Immature natural killer cell (primary cell): ENCODE measurements at places on chromosomes 11 and 22. TPM values are rescaled to one million over a fixed set of nuclear protein-coding genes. Genes with fewer than 3 reads are reported as not detected.

GRCh38 chr11:106304274-106304673, 226.8 kb downstream of the AASDHPPT start:
- H3K27me3 ChIP-seq, result no peaks in the 10 kb centered on the region
- peaks cover 3% of the 10 kb centered on the region for H3K36me3 ChIP-seq
- H3K4me1 ChIP-seq, result no peaks in the 10 kb centered on the region
- no peak overlapping the region for H3K4me3 ChIP-seq
- DNase-seq, result no peak
- H3K27ac ChIP-seq, result no peak overlapping the region

Gene CTNND1
- 1.1 TPM for polyA plus RNA-seq

DNA sequence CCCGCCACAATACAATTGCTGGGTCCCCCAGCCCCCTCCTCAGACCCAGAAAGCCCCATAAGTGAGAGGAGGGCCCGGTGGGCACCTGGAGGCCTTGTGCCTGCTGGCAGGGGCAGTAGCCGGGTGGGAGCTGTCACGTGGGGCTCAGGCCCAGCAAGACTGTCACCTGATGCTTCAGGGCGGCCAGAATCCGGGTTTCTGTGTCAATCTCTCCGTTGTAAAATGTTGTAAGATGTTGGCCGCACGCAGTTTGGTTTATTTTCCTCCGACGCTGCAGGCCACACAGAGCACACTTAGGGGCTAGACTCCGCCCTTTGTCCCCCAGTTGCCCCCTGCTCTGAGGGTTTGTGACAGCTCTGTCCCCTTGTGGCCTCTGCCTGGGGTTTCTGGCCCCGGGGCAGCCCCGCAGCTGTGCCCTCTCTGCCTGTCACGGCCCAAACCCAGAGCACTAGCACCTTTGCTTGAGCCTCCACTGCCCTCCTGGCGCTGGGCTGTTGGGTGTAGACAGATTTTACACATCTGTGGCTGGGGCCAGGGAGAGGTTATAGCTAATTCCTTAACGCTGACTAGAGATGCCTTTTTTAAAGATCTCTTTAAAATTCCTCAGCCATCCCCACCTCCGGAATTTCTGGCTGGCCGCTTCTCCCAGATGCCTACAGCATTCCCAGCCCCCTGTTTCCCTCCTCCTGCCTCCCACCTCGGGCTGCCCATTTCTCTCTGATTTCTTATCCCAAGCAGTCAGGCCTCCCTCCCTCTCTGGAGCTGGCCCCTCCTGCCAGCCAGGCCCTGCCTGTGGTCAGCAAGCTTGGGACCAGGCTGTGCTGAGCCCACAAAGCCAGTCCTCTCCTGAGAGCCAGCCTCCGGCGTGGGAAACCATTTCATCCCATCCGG, 3.2 kb upstream of the PRR5 start:
- peak overlapping the region; percentile 83 for H3K27ac ChIP-seq
- H3K4me1 ChIP-seq, result peaks cover 47% of the 10 kb centered on the region
- H3K36me3 ChIP-seq, result no peaks in the 10 kb centered on the region
- peaks cover 7% of the 10 kb centered on the region for H3K27me3 ChIP-seq
- H3K4me3 ChIP-seq, result peak overlapping the region; percentile 6
- DNase-seq, result peak; percentile 54

DNA sequence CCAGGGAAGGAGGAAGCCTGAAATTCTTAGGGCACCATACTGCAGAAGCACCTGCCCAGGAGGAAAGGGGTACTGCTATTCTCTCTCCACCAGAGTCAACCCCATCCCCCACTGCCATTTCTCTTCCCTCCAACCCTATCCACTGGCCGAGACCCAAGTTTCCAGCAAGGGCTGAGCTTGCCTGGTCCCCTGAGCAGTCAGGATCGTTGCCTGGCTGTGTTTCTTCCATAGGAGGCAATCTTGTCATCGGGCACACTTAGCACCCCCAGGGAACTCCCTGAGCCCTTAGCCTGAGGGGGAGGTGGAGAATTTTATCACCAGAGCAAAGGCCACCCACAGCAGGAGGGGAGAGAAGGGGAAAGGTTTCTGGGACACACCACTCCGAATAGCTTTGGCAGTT, 115.8 kb upstream of the NECTIN1 start:
- no peaks in the 10 kb centered on the region for H3K4me1 ChIP-seq
- H3K27me3 ChIP-seq, result peaks cover 10% of the 10 kb centered on the region
- DNase-seq, result no peak
- no peaks in the 10 kb centered on the region for H3K36me3 ChIP-seq
- H3K27ac ChIP-seq, result no peak overlapping the region

DNA sequence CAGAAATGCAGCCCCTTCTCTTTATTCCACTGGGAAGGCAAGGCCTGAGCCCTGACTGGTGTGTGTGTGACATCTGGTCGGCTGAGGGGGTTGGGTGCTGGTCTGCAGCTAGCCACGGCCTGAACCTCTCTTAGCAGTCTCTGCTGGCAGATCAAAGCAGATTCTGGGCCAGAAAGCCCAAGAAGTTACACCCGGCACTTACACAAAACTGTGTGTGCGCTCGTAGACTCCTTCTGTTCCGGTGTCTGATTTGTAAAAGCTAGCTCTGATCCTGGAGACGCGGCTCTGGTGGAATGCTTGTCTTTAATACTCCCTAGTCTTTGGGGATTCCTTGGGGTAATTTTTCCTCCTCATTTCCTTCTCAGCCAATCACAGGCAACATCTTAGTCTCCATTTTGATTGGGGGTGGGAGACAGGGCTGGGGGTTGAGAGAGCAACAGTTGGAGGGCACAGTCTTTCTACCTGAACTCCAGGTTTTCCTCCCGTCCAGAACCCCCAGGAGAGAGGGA, 5.5 kb downstream of the PKNOX2 start:
- H3K4me1 ChIP-seq, result peaks cover 12% of the 10 kb centered on the region
- H3K36me3 ChIP-seq, result no peaks in the 10 kb centered on the region
- no peak overlapping the region for H3K4me3 ChIP-seq
- no peak overlapping the region for H3K27ac ChIP-seq

GRCh38 chr11:4370166-4370565, 2.0 kb upstream of the OR52B4 start:
- H3K27me3 ChIP-seq, result peaks cover 2% of the 10 kb centered on the region
- no peaks in the 10 kb centered on the region for H3K36me3 ChIP-seq
- no peak overlapping the region for H3K4me3 ChIP-seq
- no peak for DNase-seq
- no peak overlapping the region for H3K27ac ChIP-seq

Gene GP1BB
- 0.95 TPM for polyA plus RNA-seq

Gene HRAS
- 16.7 TPM for polyA plus RNA-seq

- peak; percentile 91 for DNase-seq
- H3K4me3 ChIP-seq, result peak overlapping the region; percentile 85
- H3K36me3 ChIP-seq, result no peaks in the 10 kb centered on the region
- H3K27ac ChIP-seq, result peak overlapping the region; percentile 100
- peaks cover 59% of the 10 kb centered on the region for H3K4me1 ChIP-seq
Observed at GRCh38 chr22:46791201-46791731, 28.8 kb downstream of the TBC1D22A start.

DNA sequence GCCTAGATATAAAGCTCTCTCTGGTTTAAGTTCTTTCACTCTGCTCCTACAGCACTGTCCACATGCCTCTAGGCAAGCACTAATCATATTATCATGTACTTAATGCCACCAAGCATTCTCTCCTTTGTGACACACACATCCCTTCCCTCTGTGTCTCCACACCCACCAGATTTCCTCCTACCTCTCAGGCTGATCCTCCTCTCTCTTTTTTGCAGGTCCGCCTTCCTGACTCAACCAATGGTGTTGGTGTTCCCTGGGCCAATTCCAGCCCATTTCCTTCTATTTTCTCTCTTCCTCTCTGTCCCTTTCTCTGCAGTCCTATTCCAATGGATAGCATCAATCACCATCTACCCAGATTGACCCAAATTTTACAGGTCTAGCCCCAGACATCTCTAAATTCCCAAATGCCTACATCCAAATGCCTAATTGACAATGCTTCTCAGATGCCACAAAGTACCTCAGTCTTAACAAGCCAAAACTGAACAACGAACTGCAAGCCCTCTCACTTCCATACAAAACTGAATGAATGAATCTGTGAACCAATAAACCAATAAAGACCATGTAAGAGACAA, 504 bp upstream of the ZNF215 start:
- H3K27ac ChIP-seq, result no peak overlapping the region
- H3K4me1 ChIP-seq, result peaks cover 9% of the 10 kb centered on the region
- H3K27me3 ChIP-seq, result peaks cover 10% of the 10 kb centered on the region
- DNase-seq, result no peak

DNA sequence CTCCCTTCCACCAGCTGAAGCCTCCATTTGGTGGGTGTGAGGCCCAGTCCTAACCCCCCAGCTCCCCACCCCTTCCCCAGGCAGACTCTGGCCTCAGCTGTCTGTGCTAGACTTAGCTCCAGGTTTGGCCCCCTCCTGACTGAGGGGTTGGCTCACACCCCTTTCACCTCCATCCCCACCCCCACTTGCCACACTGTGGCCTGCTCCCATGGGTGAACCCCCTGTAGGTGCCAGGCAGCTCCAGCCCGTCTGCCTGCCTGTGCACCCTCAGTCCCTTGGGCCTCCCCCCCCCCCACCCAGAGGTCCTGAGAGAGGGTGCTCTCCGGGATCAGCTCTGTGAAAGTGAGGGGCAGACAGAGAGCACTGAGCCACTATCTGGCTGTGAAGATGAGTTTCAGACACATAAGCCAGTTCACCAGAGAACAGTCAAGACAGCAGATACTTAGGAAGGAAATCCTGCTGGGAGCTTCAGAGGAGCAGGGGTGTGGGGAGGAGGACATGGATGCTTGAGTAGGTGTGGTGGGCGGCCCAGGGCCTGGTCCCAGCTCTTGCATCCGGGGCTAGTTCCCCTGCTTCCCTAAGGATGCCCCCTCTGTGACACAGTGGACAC, 36.2 kb downstream of the PPM1F start:
- no peak overlapping the region for H3K27ac ChIP-seq
- H3K36me3 ChIP-seq, result no peaks in the 10 kb centered on the region
- DNase-seq, result no peak
- H3K4me3 ChIP-seq, result no peak overlapping the region

Gene BCO2
- polyA plus RNA-seq, result 2.7 TPM

- H3K27ac ChIP-seq, result no peak overlapping the region
- no peaks in the 10 kb centered on the region for H3K36me3 ChIP-seq
- no peak overlapping the region for H3K4me3 ChIP-seq
- no peaks in the 10 kb centered on the region for H3K4me1 ChIP-seq
- peaks cover 9% of the 10 kb centered on the region for H3K27me3 ChIP-seq
- no peak for DNase-seq
Observed at GRCh38 chr11:130622141-130622542, 173.7 kb downstream of the ADAMTS15 start.

- no peaks in the 10 kb centered on the region for H3K36me3 ChIP-seq
- H3K27me3 ChIP-seq, result peaks cover 16% of the 10 kb centered on the region
- peak overlapping the region; percentile 88 for H3K4me3 ChIP-seq
- no peak for DNase-seq
- H3K4me1 ChIP-seq, result peaks cover 94% of the 10 kb centered on the region
Observed at GRCh38 chr11:331358-332060, 10.8 kb upstream of the IFITM3 start.

Gene ABTB2
- 0.56 TPM for polyA plus RNA-seq
